CD8-positive, alpha-beta memory T cell (primary cell): ENCODE measurements at places on chromosomes 5 and 9. TPM values are rescaled to one million over a fixed set of nuclear protein-coding genes. Genes with fewer than 3 reads are reported as not detected.

Gene TMEM171
- not detected for total RNA-seq

Gene SPATA31D4
- not detected for total RNA-seq

DNA sequence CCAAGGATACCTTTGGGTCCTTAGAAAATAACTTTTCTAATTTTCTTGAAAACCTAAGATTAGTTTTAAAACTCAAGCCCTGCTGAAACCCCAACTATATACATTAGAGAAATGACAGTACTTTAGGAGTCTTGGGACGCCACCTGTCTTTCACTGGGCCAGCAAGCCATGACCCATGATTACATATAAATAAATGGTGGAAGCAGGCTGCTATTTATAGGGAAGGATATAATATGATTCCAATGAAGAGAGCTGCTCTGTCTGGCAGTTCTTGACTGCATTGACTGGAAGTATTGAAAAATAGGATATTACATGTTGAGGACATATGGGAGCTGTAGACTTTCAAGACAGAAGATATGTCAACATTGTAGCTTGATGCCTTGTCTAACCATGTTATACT, 7.3 kb downstream of the JMY start:
- no peak for DNase-seq

- DNase-seq = no peak
Measured at GRCh38 chr5:586751-587285, 25.3 kb upstream of the CEP72 start.

DNA sequence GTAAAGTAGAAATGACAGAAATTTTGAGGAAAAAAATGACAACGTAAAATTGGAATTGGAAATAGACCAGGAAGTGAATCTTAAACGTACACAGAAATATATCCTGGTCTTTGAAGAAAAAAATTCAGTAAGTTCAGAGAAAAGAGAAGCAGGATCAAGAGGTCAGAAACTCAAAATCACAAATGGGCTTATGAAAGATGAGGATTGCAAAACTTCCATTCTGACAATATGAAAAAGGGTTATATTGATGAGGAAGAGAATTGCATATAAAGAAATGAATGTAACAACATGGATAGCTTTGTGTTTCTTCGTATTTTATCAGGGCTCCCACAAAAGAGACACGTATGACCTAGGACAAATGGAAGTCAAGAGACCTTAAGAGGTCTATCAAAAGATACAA, 58.1 kb downstream of the OXCT1 start:
- no peak for DNase-seq

GRCh38 chr9:93593144-93593658, 16.8 kb downstream of the PHF2 start:
- DNase-seq = no peak

GRCh38 chr5:105730982-105731381, 1939.8 kb downstream of the EFNA5 start:
- no peak for DNase-seq
